ENCODE measurements at places on chromosomes 4 and X.

- DNase-seq = peak; percentile 63
Observed at GRCh38 chrX:131778269-131779218, 234.7 kb downstream of the OR13H1 start.

DNA sequence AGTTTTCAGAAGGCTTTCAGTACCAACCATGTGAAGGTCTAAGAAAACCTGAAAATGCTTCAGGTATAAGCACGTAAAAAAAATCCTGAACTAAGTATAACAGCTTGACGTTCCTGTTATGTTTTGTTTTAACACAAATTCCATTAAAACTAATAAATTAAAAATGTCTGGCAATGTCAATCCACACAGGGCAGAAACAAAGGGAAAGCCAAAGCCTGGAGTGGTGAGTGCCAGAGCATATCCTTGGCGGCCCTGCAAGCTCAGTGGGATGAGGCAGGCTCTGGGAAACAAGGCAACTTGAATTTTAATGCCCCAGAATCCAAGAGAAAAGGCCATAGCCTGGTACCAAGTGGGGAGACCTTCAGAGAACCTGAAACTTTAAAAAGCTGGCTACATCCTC is 78.2 kb downstream of the EPHA5 start:
- DNase-seq = no peak

GRCh38 chrX:100829730-100830129 is 9.5 kb downstream of the CSTF2 start:
- DNase-seq = no peak

GRCh38 chrX:155048977-155049619 is 21.8 kb downstream of the CMC4 start:
- peak; percentile 54 for DNase-seq

GRCh38 chr4:26067035-26067434 is 153.0 kb downstream of the SMIM20 start:
- DNase-seq = no peak

- no peak for DNase-seq
Observed at GRCh38 chr4:128564081-128564630, 245.3 kb upstream of the JADE1 start.

DNA sequence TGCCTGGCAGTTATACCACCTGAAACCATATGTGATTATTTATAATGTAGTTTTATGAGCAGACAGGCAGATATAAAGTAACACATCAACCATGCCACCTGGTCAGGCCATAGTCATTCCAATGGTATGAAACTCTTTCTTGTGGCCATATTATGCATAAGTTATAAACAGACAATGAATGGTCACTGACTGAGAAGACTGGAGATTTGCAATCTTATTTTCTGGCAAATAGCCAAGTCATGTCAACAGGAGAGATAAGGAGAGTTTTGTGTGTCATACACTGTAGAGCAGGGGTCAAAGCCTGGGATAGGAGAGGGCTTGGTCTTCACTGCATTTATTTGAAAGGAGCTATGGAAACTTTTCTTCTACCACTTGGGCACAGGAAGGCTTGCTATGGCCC is 29.5 kb downstream of the SORBS2 start:
- DNase-seq = no peak

- no peak for DNase-seq
Observed at GRCh38 chr4:25800245-25800644, 62.5 kb downstream of the SEL1L3 start.

GRCh38 chr4:79851625-79852304 is 221.3 kb downstream of the ANTXR2 start:
- no peak for DNase-seq

Data from hematopoietic multipotent progenitor cell (in vitro differentiated cells).